Stimulated activated CD4-positive, alpha-beta T cell treated with anti-CD3 and anti-CD28 coated beads, Interleukin-15, amount 100 ng/mL, for 1 hour (primary cell): ENCODE measurements at places on chromosomes 2 and 18.
A peak's percentile ranks its signal among the peaks of the same experiment; 100 is the strongest.

DNA sequence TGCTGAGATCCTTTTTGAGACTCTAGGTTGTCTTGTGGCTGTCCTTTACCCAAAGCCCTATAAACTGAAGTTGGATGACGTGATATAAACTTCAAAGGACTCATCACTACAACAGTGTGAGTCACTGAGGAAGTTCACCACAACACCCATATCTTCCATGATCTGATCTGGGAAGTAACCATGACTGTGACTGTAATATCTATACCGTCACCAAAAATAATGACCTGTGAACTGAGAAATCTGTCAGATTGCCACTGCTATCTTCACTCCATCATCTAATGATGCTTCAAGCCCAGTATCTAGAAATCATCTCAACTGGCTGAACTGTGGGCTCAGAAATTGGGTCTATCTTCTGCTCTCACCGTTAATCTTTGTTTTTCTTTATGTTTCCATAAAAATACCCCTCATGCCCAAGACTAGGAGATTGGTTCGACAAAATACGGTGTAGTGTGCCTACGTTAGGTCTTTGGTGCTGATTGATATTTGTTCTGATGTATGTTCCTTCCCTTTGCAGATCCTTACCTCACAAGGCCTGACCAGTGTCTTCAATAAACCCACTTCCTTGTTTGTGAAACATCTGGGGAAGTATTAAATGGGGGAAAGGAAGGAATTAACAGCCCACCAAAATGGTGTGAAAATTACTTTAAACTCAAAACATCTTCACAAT, 78.2 kb downstream of the MYL12B start:
- DNase-seq: no peak

GRCh38 chr2:154681741-154682140, 16.8 kb upstream of the KCNJ3 start:
- no peak for DNase-seq

DNA sequence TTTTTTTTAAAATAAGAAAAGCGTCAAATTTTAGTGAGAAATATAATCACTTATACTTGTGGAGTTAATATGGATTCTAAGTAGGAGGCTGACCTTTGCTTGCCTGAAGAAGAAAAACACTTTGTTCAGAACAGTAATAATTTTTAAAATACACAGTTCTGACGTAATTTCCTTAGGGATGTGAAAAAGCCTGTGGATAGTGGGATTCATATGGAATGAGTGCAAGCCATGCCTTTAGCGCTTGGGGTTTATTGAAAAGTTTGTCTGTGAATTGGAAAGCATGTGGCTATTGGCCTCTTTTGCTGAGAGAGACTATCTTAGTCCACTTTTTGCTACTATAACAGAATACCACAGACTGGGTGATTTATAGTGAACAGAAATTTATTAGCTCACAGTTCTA, 151.3 kb downstream of the CCDC85A start:
- no peak for DNase-seq

DNA sequence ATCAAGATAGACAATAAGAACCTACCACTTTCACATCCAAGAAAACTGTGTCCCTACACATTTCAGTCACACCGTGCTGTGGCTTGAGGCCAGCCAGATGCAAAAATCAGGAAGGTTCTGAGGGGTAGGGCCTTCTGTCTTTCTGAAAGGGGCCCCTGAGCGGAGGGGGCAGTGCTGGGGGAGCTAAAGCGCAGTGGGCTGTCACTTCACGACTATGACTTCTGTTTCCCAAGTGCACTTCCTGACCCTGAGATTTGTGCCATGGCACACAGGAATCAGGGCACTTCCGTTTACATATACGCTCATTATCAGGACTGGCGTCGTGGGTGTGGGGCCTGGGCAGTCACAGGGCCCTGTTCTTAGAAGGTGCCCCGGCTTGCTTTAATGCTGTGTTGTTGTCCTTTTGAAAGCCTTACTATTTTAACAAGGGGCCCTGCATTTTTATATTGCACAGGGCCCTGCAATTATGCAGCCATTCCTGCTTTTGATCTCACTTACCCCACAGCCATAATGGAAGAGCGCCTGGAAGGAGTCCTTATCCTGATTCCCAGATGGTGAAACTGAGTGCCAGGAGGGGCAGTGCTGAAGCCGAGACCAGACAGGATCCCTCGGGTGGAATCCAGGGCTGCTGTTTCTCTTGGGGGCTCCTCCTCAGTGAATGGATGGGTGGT, 620 bp downstream of the NGEF start:
- DNase-seq: no peak

DNA sequence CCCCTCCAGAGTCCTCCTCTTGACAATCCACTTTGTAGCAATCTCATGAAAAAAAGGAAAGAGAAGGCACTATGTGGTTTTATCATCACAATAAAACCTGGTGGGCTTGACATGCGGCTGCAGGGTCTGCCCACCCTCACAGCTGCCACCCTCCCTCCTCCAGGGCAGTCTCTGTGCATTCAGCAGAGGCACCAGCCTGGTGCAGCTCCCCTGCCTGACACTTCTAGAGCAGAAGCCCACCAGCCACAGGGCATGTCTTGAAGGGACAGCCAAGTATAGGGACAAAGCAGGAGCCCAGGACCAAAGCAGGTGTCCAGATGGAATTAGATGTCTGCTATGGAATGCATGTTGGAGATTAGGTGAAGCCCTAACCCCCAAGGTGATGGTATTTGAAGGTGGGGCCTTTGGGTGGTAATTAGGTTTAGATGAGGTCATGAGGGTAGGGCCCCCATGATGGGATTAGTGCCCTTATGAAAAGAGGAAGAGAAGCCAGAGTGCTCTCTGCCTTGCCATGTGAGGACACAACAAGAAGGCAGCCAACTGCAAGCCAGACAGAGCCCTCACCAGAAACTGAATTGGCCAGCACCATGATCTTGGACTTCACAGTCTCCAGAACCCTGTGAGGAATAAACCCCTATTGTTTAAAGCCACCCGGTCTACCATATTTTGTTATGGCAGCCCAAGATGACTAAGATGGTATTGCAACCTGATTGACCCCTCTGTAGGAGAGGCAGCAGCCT, 86.9 kb downstream of the MCFD2 start:
- DNase-seq: no peak

DNA sequence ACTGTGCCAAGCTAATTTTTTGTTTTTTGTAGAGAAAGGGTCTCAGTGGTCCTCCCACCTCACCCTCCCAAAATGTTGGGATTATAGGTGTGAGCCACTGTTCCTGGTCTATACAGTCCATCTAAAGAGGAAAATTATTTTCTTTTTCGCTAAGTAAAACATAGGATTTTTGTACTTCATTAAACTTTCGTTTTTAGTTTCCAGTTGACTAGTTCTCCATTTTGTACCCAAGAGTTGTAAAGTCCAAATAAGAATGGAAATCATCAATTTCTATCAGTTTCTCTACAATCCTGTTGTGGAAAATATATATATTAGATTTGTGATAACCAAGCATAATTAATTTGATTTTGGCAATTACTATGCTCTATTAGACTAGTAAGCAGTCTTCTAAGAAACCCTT, 156.4 kb downstream of the BABAM2 start:
- DNase-seq: no peak

DNA sequence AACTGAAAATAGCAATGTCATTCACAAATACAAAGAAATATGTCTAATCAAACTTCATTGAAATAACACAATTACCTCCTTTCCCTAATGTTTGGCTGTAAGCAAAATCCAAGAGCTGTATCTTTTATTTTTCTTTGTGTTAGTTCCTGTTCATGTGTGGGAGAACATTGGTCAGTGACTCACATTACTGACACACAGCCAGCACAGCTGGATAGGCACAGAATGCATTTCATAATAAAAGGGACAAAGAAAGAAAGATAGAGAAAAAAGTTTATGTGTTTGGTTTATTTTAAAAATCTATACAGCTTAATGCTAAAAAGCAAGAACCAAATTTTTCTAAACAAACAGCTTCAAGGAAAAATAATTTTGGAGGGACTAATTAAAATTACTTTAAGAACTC, 185.6 kb upstream of the COL3A1 start:
- DNase-seq: no peak

GRCh38 chr18:62814132-62814759, 98.9 kb downstream of the PHLPP1 start:
- DNase-seq: no peak

- no peak for DNase-seq
Observed at GRCh38 chr2:47127862-47128543, 27.1 kb downstream of the STPG4 start.

DNA sequence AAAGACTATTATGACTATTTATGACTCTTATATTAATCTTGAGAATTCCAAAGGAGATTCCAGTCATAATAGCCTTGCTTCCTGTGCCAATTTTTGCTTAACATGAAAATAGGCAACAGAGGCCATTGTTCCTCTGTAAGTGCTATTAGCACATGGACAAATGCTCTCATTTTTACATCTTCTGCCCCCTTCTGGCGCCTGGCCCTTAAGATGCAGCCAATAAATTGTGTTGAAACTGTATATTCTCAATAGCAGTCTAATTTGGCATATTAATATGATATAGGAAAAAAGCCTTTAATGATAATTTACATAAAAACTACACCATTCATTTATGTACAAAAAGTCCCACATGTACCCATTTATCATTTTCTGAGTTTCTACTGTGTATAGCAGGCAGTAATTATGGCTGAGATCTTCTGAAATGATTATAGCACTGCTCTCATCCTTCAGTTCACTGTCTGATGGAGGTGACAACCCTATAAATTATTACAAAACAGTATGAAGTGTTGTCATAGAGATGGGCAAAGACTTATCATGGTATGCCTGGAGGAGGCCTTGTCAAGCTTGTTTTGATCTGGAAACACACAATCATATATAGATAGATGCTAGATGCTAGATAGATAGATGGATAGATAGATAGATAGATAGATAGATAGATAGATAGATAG, 613.3 kb downstream of the TSN start:
- no peak for DNase-seq

DNA sequence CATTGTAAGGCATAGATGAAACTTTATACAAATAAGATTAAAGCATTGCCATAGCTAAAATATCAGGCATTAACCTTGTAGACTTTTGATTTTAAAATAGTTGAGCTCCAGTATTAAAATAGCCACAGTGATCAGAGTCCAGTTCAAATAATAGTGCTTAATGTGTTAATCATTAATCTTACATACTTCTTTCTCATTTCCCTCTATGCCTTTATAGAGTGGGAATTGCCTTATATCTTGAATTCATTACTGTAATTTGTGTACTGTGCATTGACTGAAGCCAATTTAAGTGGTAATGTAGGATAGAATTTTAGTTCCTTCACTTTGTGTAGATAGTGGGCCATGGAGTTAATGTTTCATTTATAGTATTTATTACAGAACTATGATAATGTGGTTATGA, 549.2 kb upstream of the VWC2L start:
- no peak for DNase-seq

- no peak for DNase-seq
Observed at GRCh38 chr18:49725809-49726674, 87.3 kb downstream of the ACAA2 start.

GRCh38 chr2:172467382-172467781, 40.0 kb downstream of the ITGA6 start:
- no peak for DNase-seq

- no peak for DNase-seq
Observed at GRCh38 chr2:44975571-44976450, 33.4 kb downstream of the SIX2 start.

- DNase-seq: no peak
Observed at GRCh38 chr2:203713381-203713780, 6.9 kb downstream of the CD28 start.

- peak; percentile 40 for DNase-seq
Observed at GRCh38 chr2:85266146-85267041, 61.4 kb downstream of the TGOLN2 start.

GRCh38 chr18:79457652-79458051, 61.9 kb downstream of the NFATC1 start:
- DNase-seq: no peak

DNA sequence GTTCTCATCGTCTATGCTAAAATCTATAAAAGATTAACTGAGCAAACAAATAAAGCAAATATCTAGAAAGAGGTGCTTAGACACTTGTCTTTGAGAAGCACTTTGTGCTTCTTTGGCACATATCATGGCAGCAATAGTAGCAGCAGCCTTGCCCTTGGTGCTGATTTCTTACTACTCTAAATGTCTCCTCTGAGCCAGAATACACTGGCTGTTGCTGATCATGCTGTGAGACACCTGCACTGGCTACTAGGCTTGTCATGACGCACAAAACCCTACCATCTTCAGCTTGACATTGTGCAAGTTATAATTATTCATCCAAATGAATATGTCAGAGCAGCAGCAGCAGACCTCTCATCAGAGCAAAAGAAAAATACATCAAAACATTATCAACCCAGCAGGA, 46.7 kb downstream of the FANCL start:
- DNase-seq: no peak

DNA sequence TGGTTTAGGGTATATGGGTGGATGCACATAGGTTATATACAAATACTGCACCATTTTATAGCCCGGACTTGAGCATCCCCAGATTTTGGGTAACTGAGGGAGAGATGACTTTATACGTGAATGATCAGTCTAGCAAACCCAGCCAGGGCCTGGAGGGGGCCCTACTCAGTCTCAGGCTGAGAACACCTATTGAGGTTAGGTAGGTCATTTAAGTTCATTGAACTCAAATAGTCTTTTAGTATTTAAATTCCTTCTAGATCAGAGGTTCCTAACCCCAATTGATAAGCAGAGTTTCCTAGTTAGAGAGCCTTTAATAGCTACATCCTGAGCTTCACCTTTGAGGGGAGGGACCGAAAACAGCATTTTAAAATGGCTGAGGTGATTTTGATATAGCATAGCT, 487.0 kb downstream of the DCC start:
- no peak for DNase-seq

- DNase-seq: no peak
Observed at GRCh38 chr2:236259371-236259770, 4.8 kb downstream of the ASB18 start.

- DNase-seq: no peak
Observed at GRCh38 chr2:134288814-134289213, 34.9 kb downstream of the MGAT5 start.

DNA sequence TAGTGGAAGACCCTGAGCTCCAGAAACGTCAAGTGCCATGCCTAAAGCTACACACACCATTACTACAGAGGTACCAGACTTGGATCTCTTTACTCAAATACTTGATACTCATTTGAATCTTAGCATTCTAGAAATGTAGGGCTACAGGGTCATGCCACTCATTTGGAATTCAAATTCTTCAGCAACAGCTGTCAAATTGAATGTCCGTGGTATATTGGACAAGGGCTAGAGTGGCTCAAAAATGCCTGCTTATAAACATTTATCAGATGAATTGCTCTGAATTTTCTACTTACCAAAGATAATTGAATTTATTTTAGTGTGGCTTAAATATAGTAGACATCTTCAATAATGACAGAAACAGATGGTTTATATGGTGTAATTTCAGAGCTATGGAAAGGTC, 669.7 kb downstream of the SLC4A3 start:
- DNase-seq: no peak
